ENCODE measurements at places on chromosomes 7 and 10.

- no peak for DNase-seq
These were observed 76.0 kb downstream of the USP6NL start for GRCh38 chr10:11535346-11535959.

DNA sequence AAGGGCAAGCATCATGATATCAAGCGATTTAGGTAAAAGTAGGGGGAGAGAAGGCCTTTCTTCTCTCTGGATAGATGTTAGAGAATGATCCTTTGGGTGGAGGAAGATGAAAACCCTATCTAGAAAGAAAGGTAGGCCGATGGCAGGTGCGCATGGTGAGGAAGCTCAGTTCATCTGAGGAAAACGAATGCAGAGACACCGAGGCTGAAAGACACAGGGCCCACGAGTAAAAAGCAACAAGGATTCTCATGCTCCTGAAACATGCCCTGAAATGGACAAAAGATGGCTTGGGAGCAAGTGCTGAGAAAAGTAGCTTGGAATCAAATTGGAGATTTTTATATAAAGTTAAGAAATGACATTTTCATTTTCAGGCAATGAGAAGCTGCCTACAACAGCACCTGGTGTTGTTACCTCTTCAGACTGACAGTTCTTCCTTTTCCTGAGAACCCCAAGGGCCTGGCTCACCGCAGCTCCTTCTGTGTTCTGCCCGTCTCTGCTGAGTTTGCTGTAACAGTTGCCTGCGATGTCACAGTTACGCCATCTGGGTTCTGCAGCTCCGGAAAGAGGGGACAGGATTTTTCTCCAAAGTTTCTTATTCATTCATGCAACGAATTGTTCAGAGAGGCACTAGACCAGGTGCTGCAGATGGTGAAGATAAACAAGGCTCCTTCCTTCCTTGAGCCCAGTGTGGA is 402.0 kb upstream of the KLF6 start:
- DNase-seq = no peak

DNA sequence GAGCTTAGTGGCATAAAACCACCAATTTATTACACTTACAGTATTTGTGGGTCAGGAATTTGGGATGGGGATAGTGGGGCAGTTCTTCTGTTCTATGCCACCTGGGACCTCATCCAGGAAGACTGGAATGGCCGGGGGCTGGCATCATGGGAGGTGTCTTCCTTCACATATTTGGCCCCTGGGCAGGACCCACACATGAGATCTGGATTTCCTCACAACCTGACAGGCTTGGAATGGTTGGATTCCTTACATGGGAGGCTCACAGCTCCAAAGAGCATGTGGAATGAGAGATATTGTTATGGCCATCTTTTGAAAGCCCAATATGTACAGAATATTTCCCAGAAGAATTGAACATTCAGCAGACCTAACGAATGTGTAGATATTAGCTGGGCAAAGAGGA is 21.9 kb downstream of the LSMEM1 start:
- no peak for DNase-seq

- DNase-seq = no peak
These were observed 115.9 kb upstream of the NFE2L3 start for GRCh38 chr7:26036092-26036491.

GRCh38 chr10:61558188-61558587 is 104.5 kb upstream of the CABCOCO1 start:
- no peak for DNase-seq

DNA sequence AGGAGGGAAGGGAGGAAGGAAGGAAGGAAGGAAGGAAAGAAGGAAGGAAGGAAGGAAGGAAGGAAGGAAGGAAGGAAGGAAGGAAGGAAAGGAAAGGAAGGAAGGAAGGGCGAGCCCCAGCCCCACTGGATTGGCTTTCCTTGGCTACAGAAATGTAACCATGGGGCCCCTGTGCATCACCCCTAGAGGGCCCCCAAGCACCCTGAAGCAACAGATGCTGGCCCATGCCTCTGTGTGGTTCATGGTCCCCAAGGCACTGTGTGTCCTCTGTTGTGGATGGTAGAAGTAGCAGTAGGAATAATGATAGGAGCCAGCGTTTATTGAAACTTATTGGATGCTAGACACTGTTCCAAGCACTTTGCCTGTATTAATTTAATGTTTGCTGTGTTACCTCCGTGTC is 116.6 kb upstream of the MACROH2A2 start:
- no peak for DNase-seq

- no peak for DNase-seq
These were observed 4.0 kb downstream of the CALD1 start for GRCh38 chr7:134783294-134784069.

DNA sequence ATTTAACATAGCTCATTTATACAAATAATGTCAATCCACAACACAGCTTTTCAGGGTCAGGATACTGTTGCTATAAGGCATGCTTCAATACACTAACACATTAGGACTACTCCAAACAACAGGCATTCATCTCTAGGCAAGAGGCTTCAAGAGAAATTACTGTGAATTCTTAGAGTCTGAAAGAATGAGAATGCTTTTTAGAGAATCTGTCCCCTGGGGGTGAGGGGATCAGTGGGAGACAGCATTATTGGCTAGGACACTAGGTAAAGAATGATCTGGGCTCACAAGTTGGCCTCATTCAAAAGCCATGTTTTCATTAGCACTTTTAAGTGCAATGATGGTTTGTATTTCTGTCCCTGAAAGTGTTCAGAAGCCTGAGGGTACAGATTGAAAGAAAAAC is 132.6 kb downstream of the SEMA3D start:
- DNase-seq = no peak

DNA sequence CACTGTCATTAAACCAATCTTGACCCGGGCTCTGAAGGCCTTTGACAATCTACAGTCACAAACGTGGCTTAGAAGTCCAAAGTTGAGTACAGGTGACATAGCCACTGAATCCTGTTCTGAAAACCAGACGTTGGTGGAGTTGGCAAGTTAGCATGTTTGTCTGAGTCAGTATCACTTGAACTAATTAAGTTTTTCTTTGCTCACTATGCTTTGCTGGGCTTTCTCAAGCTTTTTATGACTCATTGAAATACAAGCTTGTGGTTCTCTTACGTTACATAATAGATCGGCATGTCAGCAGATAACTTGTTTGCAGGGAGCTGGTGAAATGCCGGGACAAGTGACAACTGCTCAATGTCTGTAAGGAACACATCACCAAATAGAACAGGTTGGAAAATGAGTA is 53.8 kb downstream of the ARL5B start:
- no peak for DNase-seq

DNA sequence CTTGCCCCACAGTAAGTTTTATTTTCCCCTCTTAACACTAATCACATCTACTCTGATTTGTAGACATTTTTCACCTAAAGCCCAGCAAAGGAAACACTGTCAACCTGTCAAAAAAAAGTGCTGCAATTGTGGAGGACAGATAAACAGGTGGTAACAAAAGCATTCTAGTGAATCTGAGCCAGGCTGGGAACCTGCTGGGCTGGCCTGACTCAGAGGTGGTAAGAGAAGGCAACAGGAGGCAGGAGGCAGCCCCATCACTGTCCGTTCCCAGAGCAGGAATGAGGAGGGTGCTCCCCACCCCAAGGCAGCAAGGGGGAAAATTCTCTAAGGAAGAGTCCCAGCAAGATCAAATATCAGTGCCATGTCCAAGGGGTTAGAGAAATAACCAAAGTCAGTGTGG is 19.5 kb upstream of the HERPUD2 start:
- no peak for DNase-seq

DNA sequence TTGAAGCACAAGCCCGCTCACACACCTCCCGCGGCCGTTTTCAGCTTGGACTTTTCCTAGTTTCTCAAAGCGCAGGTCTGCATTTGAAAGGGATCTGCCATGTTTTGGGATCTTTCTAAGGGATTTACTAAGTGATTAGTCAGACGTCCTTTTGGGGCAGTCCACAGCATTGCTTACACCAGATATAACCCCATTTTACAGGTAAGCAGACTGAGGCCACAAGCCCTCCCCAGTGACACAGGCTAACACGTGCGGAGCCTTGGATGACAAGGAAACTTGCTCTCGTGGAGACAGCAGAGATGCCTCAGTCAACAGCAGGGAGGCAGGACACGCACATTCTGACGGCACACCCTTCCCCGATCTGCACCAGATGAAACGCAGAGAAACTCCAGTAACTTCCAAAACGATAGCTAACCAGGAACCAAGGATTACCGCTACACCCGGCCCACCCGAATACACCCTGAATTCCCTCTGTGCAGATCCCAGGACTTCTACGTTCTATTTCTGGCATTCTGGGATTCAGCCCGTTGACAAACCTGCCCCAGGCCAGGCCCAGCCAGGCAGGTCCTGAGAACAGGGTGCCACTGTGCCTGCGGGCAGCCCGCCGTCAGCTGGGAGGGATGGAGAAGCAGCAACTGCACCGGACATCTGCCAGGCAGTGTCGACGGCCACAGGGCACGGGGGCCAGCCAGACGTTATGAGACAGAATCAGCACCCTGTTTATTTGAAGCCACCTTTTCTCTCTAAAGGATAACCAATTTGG is 27.9 kb downstream of the FOXL3 start:
- no peak for DNase-seq

DNA sequence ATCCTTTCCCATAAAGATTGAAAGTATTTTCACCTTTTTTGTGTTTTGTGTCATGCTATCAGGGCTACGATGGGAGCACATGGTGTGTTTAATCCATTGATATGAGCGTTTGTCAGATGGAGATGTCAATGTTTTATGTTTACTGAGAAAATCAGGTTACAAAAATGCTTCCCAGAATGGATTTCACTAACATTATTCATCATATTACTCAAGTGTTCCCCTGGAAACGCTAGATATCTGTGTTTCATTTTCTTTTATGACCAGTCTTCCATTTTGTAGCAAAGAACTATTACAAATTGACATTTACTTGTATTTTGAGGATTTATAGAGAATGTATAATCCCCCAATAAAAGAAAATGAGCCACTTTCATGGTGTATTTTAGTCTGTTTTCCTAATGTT is 293.5 kb upstream of the AKR1E2 start:
- no peak for DNase-seq

- no peak for DNase-seq
These were observed 126.1 kb downstream of the NEBL start for GRCh38 chr10:20771051-20771450.

- DNase-seq = no peak
These were observed 170.0 kb upstream of the CDCA7L start for GRCh38 chr7:22115689-22116088.

DNA sequence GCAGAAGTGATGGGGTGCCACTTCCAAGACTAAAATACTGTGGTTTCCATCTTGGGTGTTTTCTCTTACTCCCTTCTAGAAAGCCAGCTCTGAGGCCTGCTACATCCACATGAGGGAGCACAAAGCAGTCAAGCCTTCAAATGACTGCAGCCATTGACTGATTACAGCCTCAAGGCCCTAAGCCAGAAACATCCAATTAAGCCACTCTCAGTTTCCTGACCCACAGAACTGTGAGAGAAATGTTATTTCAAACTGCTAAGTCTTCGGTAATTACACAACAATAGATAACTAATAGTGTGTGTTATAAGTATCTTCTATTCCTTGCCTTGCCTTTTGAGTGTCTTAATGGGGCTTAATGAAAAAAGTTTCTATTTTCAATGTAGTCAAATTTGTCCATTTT is 24.8 kb downstream of the BRAF start:
- no peak for DNase-seq

GRCh38 chr7:122887198-122887597 is 938 bp upstream of the CADPS2 start:
- DNase-seq = no peak

DNA sequence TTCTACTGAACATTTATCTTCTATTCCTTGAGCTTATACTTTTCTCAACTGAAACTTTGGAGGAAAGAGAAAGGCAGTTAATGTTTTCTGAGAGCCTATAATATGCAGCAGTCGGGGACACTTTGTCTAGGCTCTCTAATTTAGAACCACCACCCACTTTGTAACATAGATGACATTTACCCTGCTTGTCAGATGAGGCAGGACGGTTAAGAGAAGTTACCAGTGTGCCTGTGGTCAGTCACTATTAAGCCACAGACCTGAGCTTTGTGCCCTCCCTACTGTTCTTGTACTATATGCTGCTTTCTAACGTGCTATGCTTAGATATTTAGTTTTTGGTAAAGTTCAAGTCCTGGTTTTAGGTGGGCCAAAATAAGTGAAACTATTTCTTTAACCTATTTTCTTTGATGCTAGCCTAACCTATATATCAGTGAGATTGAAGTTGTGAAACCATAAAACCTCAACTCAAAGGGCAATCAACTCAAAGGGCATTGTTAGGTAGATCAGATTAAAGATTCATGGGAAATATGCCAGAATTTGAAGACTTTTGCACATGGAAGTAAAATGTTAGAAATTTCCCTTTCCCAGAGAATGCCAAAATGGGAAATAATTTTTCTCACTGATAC is 156.5 kb upstream of the AGR3 start:
- DNase-seq = no peak

DNA sequence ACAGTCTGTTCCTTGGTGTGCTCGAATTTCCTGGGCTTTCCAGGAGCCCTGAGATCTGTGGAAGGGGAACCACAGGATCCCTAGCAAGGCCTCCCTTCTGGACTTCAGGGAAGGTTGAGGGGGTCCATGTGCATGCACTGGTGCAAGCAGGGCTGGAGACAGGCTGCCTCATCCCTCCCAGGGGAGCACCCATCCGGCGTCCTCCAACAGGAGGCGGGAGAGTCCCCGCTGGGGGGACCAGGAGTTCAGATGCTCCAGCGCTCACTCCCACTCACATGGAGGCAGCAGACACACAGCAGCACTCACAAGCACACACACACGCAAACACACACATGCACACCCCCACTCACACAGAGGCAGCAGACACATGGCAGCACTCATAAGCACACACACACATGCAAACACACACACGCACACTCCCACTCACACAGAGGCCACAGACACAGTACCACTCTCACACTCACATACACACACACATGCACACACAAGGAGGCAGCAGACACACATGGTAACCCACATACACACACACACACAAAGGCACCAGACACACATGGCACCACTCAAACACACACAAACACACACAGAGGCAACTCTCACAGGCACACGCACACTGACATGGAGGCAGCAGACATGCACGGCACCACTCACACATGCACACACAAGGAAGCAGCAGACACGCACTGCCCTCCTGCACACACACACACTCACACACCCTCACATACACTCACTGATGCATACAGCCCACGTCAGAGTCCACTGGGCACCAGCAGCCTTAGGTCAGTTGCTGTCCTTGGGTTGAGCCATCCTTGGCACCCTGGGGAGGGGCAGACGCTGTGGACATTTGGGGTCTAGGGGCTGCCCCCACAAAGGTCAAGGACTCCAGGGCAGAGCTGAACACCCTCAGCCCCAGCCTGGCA is 247.0 kb upstream of the PPP2R2D start:
- no peak for DNase-seq

Data from effector memory CD8-positive, alpha-beta T cell (primary cell).